ENCODE measurements at places on chromosomes 5 and 9. TPM values are rescaled to one million over a fixed set of nuclear protein-coding genes. Genes with fewer than 3 reads are reported as not detected.

Gene CCDC192
- not detected for total RNA-seq

Gene ZFP62
- 13.3 TPM for total RNA-seq

Gene GLRA1
- total RNA-seq = not detected

Gene VPS13A
- 54.1 TPM for total RNA-seq

Gene IL5
- not detected for total RNA-seq

Gene IFNA13
- not detected for total RNA-seq

Gene DMRT3
- not detected for total RNA-seq

DNA sequence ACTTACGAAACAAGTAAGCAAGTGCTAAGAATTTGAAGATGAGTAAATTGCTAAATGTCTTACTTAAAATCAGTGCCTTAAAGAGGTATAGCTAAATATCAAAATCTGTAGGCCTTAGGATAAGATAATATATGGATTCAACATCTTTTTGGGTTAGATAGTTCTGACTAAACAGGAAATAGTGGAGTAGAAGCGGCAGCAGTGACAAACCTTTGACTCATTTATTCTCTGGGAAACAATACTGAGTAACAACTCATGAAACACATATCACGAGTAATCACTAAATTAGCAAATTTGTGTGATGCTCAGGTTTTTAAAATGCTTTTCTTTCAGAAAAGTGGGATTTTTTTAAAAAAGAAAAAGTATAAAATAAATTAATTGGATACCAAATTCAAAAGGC lies 762.1 kb upstream of the TYRP1 start:
- H3K4me3 ChIP-seq = no peak overlapping the region
- H3K27ac ChIP-seq = no peak overlapping the region
- no peak for DNase-seq
- peaks cover 18% of the 10 kb centered on the region for H3K4me1 ChIP-seq
- H3K27me3 ChIP-seq = no peaks in the 10 kb centered on the region

DNA sequence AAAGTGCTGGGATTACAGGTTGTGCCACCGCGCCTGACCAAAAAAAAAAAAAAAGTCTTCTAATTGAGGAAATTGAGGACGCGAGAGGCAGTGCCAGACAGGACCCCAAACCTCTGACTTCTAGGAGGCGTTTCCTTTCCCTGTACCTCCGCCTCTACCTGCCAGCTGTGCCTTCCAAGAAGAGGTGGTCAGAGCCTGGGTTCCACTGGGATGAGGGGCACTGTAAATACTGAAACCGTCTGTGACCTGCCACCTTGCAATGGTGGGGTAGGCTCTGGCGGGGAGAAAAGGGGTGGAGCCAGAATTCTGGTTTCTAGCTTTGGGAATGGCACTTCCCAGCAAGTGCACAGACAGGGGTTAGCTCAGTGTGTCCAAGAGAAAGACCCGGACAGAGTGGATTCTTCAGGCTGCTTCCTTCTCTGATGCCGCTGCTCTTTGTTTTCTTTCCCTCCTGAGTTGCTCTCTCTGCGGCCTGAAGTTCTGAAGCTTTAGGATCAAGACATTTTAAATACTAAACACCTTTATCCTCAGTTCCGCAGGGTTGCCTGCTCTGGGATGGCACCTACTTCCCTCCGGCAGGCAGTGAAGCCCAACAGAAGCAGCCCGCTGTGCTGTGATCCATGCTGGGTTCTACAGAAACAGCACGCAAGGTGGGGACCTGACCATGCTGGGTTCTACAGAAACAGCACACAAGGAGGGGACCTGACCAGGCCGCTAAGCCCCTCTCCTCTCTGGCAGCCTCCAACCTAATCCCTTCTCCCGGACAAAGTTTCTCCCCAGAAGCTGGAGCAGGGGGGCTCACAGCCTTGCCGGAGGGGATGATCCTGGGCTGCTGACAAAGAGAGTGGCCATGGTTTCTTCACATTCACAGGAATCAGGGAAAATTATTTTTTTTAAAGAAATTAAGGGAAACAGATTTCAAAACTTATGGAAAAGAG lies 65.2 kb downstream of the OTULIN start:
- peaks cover 15% of the 10 kb centered on the region for H3K36me3 ChIP-seq
- H3K27ac ChIP-seq = no peak overlapping the region

GRCh38 chr9:112439171-112439570 lies 47.5 kb upstream of the KIAA1958 start:
- no peak overlapping the region for H3K27ac ChIP-seq
- peaks cover 21% of the 10 kb centered on the region for H3K36me3 ChIP-seq
- no peak overlapping the region for H3K4me3 ChIP-seq
- no peaks in the 10 kb centered on the region for H3K27me3 ChIP-seq
- no peaks in the 10 kb centered on the region for H3K4me1 ChIP-seq

GRCh38 chr5:119036101-119036762 lies 34.7 kb upstream of the DMXL1 start:
- H3K36me3 ChIP-seq = no peaks in the 10 kb centered on the region
- DNase-seq = no peak
- H3K27me3 ChIP-seq = no peaks in the 10 kb centered on the region
- H3K27ac ChIP-seq = no peak overlapping the region
- no peak overlapping the region for H3K4me3 ChIP-seq

DNA sequence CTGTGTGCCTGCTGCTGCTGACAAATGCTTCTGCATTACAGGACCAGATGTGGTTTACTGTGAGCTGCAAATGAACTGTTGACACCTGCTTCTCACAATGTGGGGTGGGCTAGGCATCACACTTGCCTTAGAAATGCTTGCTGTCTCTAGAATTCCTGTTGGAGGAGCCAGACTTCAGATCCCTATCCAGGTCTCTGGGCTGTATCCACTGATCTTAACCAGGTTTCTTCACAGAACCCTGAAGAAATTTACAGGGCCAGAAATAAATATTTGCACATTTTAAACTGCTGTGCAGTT lies 255.4 kb downstream of the FAM114A2 start:
- DNase-seq = no peak
- peaks cover 5% of the 10 kb centered on the region for H3K4me1 ChIP-seq
- no peak overlapping the region for H3K4me3 ChIP-seq
- H3K36me3 ChIP-seq = peaks cover 1% of the 10 kb centered on the region
- H3K27me3 ChIP-seq = peaks cover 16% of the 10 kb centered on the region

DNA sequence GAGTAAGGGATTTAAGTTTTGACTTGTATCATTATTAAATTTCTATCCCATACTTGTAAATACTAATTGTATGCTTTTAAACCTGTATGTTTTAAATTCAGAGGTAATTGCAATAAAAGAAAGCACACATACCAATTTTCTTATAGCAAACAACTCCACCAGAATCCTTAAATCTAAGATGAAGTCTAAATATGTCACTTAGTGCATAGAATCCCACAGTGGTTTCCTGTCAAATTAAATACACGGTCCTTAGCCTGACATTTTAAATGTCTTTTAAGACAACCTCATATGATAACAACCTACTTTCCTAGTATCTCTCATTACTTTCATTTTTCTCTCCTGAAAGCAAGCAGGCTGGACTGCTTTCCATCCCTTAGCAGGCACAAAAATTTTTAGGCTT lies 52.0 kb downstream of the JMY start:
- DNase-seq = no peak
- no peaks in the 10 kb centered on the region for H3K4me1 ChIP-seq
- no peaks in the 10 kb centered on the region for H3K27me3 ChIP-seq
- no peak overlapping the region for H3K27ac ChIP-seq
- peaks cover 9% of the 10 kb centered on the region for H3K36me3 ChIP-seq
- no peak overlapping the region for H3K4me3 ChIP-seq

DNA sequence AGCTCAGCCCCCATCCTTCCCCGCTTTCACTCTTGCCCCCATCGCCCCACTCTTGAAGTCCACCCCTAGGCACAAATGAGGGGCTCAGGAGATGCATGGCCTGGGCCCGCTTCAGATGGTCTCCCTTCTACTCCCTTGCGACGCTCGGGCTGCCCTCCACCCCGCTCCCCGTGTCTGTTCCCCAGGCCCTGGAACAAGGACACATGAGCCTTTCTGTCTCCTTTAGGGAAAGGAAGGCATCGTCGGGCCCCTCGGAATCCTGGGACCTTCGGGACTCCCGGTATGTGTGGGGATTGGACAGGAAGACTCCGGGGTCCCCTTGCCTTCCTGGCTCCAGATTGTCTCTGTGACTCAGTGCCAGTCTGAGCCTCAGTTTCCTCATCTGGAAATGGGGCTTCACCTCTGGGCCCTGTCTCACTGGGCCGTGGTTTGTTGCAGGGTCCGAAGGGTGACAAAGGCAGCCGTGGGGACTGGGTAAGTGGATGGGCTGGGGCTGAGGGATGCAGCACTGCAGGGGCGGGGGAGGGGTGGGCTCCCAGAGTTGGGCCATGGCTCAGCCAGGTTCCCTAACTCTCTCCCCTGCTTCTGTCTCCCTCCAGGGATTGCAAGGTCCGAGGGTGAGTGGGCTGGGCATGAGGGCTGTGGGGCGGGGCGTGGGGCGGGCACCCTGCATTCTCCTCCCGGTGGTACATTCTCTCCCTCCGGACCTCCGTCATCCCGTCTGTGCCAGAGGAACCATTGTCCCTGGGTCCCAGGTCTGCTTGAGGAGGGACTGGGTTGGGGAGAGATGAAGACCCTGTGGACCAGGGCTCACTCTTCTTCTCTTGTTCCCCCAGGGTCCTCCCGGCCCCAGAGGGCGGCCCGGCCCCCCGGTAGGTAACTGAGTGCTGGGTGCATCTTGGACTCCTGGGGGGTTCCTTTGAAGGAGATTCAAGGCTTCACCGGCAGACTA lies 21.8 kb upstream of the ORM1 start:
- H3K27me3 ChIP-seq = no peaks in the 10 kb centered on the region
- no peak overlapping the region for H3K27ac ChIP-seq
- peaks cover 18% of the 10 kb centered on the region for H3K36me3 ChIP-seq

DNA sequence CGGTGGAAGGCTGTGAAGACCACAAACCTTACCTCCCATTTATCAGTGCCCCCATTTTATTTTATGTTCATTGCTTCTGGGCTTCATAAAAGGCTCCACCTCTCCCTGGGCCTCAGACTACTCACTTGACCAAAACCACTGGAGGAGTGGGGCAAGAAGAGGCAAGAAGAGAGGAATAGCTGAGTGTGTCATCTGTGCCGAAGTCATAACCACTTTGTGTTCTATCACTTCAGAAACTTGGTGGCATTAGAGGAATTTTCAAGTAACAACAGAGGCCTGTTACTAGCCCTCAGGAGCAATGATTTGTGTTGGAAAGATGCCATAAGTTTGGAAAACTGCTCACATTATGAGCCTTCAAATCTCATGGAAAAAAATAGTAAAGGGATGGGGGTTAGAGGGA lies 88.7 kb upstream of the PIK3R1 start:
- H3K27me3 ChIP-seq = no peaks in the 10 kb centered on the region
- DNase-seq = no peak
- H3K36me3 ChIP-seq = no peaks in the 10 kb centered on the region

DNA sequence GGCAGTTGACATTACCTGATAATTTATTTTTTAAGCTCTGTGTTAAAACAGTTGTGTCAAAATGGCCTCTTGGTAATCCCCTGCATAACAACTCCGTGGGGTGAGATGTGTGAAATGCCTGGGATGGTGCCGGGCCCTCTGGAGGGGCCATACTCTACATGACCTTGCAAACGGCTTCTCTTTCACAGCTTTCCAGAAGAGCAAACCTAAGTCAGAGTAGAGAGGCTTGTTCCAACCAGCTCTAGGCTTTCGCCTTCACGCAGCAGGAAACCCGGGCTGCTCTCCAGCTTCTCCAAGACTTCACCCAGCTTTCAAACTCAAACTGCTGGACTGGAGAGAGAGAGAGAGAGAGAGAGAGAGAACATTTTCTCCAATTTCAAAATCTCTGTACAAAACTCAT lies 120.1 kb downstream of the SNX18 start:
- H3K4me3 ChIP-seq = no peak overlapping the region
- peaks cover 38% of the 10 kb centered on the region for H3K4me1 ChIP-seq
- no peaks in the 10 kb centered on the region for H3K27me3 ChIP-seq
- no peaks in the 10 kb centered on the region for H3K36me3 ChIP-seq
- no peak overlapping the region for H3K27ac ChIP-seq

DNA sequence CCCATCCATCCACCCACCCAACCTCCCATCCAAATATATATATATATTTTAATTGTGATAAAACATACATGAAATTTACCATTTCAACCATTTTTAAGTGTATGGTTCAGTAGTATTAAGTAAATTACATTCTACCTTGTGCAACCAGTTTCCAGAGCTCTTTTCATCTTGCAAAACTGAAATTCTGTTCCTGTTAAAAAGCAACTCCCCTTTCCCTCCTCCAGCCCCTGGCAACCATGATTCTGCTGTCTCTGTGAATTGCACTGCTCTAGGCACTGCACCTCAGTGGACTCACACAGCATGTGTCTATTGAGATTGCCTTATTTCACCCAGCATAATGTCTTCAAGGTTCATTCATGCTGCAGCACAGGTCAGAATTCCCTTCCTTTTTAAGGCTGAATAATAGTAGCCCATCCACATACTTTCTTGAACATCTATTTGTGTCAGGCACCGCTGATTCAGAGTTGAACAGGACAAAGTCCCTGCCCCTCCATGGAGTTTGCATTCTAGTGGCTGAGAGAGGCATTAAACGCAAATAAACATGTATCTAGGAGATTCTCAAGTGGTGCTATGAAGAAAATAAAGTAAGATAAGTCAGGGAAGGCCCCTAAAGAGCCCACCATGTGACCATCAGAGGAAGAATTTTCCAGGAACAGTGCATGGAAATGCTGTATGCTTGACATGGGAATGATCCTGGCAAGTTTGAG lies 24.0 kb downstream of the CSF1R start:
- no peak overlapping the region for H3K4me3 ChIP-seq
- DNase-seq = no peak
- H3K36me3 ChIP-seq = no peaks in the 10 kb centered on the region
- no peaks in the 10 kb centered on the region for H3K27me3 ChIP-seq
- peaks cover 50% of the 10 kb centered on the region for H3K4me1 ChIP-seq

DNA sequence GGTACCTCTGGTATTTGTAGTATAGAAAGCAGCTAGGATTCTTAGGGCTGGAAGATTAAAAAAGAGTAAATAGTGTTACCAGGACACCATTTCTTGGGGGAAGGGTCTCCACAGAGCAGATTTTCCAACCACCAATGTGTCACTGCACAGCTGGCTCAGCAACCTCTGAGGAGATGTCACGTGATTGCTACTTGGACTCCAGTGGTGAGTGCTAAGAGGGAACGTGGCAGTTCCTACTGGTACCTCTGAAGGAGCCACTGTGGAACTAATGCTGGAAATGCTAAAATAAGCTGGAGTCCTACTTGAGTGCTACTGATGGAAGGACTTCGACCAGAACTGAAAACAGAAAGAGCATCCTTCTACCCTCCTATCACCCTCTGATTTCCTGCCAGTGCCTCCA lies 36.1 kb upstream of the SPDL1 start:
- H3K27me3 ChIP-seq = peaks cover 6% of the 10 kb centered on the region
- no peaks in the 10 kb centered on the region for H3K36me3 ChIP-seq
- H3K4me3 ChIP-seq = no peak overlapping the region
- no peak for DNase-seq
- no peak overlapping the region for H3K27ac ChIP-seq

DNA sequence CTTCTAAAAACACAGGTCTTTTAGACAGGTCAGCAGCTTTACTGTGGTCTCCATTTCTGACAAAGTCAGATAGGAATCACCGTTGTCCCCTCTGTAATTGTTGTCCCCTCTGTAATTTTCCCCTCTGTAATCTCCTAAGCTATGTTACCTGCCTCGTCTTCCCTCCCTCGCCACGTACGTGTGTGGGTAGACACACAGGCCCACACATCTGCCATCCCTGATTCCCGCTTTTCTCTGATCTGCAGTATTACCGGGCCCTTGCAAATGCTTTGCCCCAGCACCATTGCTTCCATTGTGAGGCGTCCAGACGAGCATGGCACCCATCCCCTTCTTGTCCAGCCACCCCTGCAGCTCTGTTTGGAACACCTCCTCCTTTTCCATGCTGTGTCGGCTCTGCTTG lies 45.0 kb upstream of the POMT1 start:
- H3K4me3 ChIP-seq = no peak overlapping the region
- no peaks in the 10 kb centered on the region for H3K4me1 ChIP-seq
- H3K36me3 ChIP-seq = peaks cover 47% of the 10 kb centered on the region

Data from chondrocyte (in vitro differentiated cells).